ENCODE measurements at places on chromosomes 6 and 20. TPM values are rescaled to one million over a fixed set of nuclear protein-coding genes. Genes with fewer than 3 reads are reported as not detected.
A peak's percentile ranks its signal among the peaks of the same experiment; 100 is the strongest.

GRCh38 chr6:78993955-78994354, 84.1 kb downstream of the PHIP start:
- H3K4me1 ChIP-seq = no peaks in the 10 kb centered on the region
- no peak overlapping the region for H3K27ac ChIP-seq
- H3K27me3 ChIP-seq = no peaks in the 10 kb centered on the region
- no peak overlapping the region for H3K4me3 ChIP-seq

DNA sequence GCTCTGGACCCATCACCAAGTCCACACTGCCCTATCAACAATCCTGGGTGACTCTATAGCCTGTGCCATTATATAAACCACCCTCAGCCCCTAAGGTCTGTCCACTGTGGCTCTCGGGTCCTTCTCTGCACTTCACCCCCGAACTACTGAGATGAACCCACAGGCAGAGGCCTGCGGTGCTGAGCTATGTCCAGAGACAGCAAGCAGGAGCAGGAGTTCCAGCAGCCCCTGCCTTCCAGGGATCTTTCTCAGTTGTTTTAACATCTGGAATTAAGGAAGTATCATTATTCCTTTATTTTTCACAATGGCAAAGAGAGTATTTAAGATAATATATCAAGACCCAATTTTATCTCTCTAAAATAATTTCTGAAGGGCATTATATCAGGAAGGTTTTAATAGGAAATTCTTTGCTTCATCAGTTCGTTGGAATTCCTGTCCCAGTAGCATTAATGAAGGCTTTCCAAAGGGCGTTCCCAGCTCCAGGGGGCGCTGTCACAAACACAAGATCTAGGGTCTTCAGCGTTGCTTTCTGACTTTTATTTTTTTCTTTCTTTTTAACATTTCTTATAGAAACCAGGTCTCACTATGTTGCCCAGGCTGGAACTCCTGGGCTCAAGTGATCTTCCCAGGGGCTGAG, 27.3 kb downstream of the RRBP1 start:
- H3K4me3 ChIP-seq = no peak overlapping the region
- H3K27me3 ChIP-seq = no peaks in the 10 kb centered on the region
- peaks cover 55% of the 10 kb centered on the region for H3K36me3 ChIP-seq
- H3K27ac ChIP-seq = no peak overlapping the region

The DUSP15 gene
- total RNA-seq = 1.6 TPM

DNA sequence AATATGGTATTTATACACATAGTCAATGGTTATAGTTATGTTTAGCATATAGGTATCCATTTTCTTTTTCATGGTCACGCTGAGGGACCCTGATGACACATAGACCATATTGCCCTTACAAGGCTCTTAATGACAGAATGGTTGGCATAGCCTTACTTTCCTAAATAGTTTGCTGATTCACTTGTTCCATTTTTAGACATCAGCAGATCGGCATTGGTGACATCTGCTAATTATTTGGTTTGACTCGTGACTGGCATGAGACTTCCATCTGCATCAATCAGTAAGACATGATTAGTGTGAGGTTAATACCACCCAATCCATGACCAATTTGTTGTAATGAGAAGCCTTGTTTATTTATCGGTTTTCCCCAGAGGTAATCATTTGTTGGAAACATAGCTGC, 309.7 kb downstream of the ALDH8A1 start:
- no peak for DNase-seq
- H3K36me3 ChIP-seq = no peaks in the 10 kb centered on the region
- peaks cover 8% of the 10 kb centered on the region for H3K4me1 ChIP-seq
- H3K4me3 ChIP-seq = no peak overlapping the region

DNA sequence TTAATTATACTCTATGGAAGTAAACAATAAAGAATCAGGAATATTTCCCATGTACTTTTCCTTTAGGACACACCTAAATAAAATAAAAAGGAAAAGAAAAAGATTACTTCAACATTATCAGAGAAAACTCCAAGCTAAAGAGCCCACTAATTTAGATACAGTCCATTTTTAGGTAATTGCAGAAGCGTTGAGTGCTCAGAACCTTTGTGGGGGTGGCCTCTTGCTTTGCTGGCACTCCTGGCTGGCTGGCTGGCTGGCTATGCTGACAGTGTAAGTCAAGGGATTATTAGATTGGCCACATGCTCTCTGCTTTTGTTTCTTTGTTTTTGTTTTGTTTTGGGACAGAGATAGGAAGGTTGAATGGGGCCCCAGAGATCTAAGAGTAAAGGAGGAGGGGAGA, at the start of gene GJE1:
Gene GJE1, plus strand, starts transcription at position 301 of the 400 bp plus-strand sequence. CDS start 234 bp downstream, outside the sequence.
- H3K36me3 ChIP-seq = no peaks in the 10 kb centered on the region
- no peaks in the 10 kb centered on the region for H3K4me1 ChIP-seq
- H3K4me3 ChIP-seq = no peak within 1 kb of the TSS
- no peak within 1 kb of the TSS for H3K27ac ChIP-seq
- DNase-seq = no peak

DNA sequence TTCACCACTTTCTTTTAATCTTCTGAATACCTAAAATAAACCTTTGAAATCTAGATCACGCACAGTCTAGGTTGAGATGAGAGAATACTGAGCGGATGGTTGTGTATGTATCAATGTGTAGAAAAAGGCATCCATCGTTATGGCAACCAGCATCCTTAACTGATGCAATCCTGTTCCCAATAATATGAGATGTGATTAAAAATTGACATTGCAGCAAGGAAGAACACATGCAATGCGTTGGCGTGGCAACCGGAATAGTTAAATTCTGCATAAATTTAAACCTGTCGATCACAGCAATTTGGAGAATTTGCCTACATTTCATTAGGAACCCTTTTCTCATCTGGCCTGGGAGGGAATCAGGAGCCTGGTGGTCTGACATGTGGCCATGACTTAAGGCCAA, 1.3 kb upstream of the L3MBTL1 start:
- no peak overlapping the region for H3K4me3 ChIP-seq
- H3K4me1 ChIP-seq = peaks cover 7% of the 10 kb centered on the region
- H3K27me3 ChIP-seq = peaks cover 30% of the 10 kb centered on the region
- H3K36me3 ChIP-seq = no peaks in the 10 kb centered on the region
- no peak for DNase-seq

The MAFB gene
- 6.3 TPM for total RNA-seq

DNA sequence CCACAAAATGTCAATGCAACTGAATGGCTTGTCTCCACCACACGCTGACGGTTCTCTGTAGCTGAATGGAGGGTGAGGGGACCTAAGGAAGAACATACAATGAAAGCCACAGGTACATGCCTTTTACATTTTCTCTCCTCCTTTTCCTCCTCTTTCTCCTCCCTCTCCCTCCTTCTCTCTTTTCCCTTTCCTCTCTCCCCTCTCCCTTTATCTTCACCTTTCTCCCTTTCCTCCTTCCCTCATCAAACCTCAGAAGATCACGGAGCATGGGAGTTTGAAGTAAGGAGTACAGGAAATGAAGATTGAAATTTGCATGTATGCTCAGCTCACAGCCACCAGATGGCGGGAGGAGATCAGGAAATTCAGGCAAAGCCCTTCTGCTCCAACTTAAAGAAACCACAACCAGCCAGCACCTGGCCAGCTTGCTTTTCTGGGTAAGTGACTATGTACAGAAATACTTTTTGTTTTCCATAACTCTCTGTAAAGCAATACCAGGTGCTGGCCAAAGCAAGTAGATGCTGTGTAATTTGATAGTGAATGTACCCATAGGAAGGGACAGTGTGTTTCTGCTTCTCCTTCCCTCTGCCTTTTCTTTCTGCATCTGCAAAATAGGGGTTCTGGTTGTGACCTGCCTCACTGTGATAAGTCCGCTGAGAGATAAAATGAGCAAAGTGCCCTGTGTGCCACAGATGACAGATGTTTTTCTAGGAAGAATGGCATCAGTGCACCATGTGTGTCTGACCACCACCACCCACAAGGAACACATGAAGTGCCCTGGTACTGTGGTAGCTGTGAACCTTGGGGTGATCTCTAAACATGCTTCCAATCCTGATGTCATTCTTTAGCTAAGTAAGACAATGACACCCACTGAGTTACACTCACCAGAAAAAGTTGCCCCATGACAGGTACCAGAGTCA, 18.6 kb upstream of the FOXO3 start:
- peak; percentile 90 for DNase-seq
- no peak overlapping the region for H3K27ac ChIP-seq
- no peak overlapping the region for H3K4me3 ChIP-seq

GRCh38 chr6:158064725-158065251, 83.1 kb downstream of the SYNJ2 start:
- H3K27me3 ChIP-seq = no peaks in the 10 kb centered on the region
- H3K27ac ChIP-seq = no peak overlapping the region
- H3K36me3 ChIP-seq = peaks cover 37% of the 10 kb centered on the region

The PCSK2 gene
- 0.27 TPM for total RNA-seq

The MYLK4 gene
- 7.6 TPM for total RNA-seq

The SLC22A2 gene
- 0.04 TPM for total RNA-seq

GRCh38 chr20:45959956-45960630, 11.9 kb downstream of the ZNF335 start:
- no peak overlapping the region for H3K4me3 ChIP-seq
- no peaks in the 10 kb centered on the region for H3K27me3 ChIP-seq
- no peak for DNase-seq
- H3K27ac ChIP-seq = no peak overlapping the region
- H3K36me3 ChIP-seq = peaks cover 82% of the 10 kb centered on the region

The DEFB126 gene
- total RNA-seq = not detected

DNA sequence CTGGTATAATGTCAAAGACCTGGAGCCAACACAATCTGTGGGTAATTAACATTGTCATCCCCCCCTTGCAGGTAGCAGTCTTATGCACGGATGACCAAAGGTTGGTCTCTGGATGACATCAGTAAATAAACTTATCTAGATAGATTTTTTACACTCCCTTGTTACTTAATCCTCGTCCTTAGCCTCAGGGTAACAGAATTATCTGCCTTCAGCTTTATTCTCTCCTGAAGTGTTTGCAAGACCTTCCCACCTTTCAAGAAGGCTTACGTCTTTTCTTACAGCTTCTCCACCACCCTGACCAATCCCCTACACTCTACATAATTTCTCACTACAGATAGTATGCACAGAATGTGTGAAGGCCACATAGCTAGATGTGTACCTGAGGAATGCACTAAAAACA, 434.8 kb upstream of the HTR1E start:
- H3K27me3 ChIP-seq = no peaks in the 10 kb centered on the region
- no peaks in the 10 kb centered on the region for H3K4me1 ChIP-seq
- no peaks in the 10 kb centered on the region for H3K36me3 ChIP-seq
- H3K27ac ChIP-seq = no peak overlapping the region
- no peak for DNase-seq

- H3K4me3 ChIP-seq = no peak overlapping the region
- no peak for DNase-seq
- H3K4me1 ChIP-seq = peaks cover 32% of the 10 kb centered on the region
- H3K36me3 ChIP-seq = no peaks in the 10 kb centered on the region
Measured at GRCh38 chr20:44649126-44649525, 2.4 kb downstream of the ADA start.

The PARD6B gene
- 0.93 TPM for total RNA-seq

DNA sequence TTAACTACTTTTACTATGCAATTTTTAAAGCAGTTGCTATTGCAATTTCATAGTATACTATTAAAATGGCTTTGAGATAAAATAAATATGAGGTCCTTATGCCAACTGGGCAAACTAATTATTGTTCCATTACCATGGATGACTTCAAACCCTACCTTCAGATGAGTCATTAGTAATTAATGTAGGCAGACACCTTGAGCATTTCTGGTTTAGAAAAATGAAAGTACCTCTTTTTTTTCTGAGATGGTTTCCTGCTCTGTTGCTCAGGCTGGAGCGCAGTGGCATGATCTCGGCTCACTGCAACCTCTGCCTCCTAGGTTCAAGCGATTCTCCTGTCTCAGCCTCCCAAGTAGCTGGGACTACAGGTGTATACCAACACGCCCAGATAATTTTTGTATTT, 11.9 kb downstream of the ASF1A start:
- H3K4me3 ChIP-seq = no peak overlapping the region
- no peak for DNase-seq
- peaks cover 30% of the 10 kb centered on the region for H3K36me3 ChIP-seq
- no peaks in the 10 kb centered on the region for H3K4me1 ChIP-seq

GRCh38 chr20:56380375-56380774, 11.6 kb downstream of the AURKA start:
- DNase-seq = no peak
- no peaks in the 10 kb centered on the region for H3K27me3 ChIP-seq
- H3K4me3 ChIP-seq = no peak overlapping the region
- no peaks in the 10 kb centered on the region for H3K4me1 ChIP-seq
- H3K36me3 ChIP-seq = peaks cover 28% of the 10 kb centered on the region
